ENCODE measurements at places on chromosomes 5 and 9. TPM values are rescaled to one million over a fixed set of nuclear protein-coding genes. Genes with fewer than 3 reads are reported as not detected.

EIF4EBP3 gene
- 5.2 TPM for total RNA-seq

BARHL1 gene
- not detected for total RNA-seq

PROB1 gene
- 1.5 TPM for total RNA-seq

PIP5KL1 gene
- total RNA-seq, result 16.4 TPM

UGT3A2 gene
- not detected for total RNA-seq

INSL4 gene
- not detected for total RNA-seq

TERT gene
- total RNA-seq, result not detected

CDO1 gene
- 0.72 TPM for total RNA-seq

C8G gene
- total RNA-seq, result not detected

TRPM3 gene
- 3.9 TPM for total RNA-seq

BTNL8 gene
- total RNA-seq, result not detected

RASGEF1C gene
- total RNA-seq, result not detected

PCDHGB5 gene
- total RNA-seq, result 21.7 TPM

SPATA31C1 gene
- total RNA-seq, result not detected

HTR4 gene
- not detected for total RNA-seq

FYB1 gene
- total RNA-seq, result not detected

OTP gene
- total RNA-seq, result not detected

CYLC2 gene
- not detected for total RNA-seq

PCDHA12 gene
- total RNA-seq, result 0.16 TPM

ORM2 gene
- total RNA-seq, result not detected

CD14 gene
- 14.7 TPM for total RNA-seq

DAB2IP gene
- total RNA-seq, result 7.6 TPM

TNFSF15 gene
- 0.16 TPM for total RNA-seq

TYRP1 gene
- not detected for total RNA-seq

SPOCK1 gene
- total RNA-seq, result 123 TPM

DPM2 gene
- 15.6 TPM for total RNA-seq

C5orf58 gene
- not detected for total RNA-seq

FIBCD1 gene
- total RNA-seq, result 0.65 TPM
